ENCODE measurements at places on chromosomes 5 and 9. TPM values are rescaled to one million over a fixed set of nuclear protein-coding genes. Genes with fewer than 3 reads are reported as not detected.

GRCh38 chr9:127785023-127785932 lies 556 bp upstream of the CDK9 start:
- peak; percentile 60 for DNase-seq

DNA sequence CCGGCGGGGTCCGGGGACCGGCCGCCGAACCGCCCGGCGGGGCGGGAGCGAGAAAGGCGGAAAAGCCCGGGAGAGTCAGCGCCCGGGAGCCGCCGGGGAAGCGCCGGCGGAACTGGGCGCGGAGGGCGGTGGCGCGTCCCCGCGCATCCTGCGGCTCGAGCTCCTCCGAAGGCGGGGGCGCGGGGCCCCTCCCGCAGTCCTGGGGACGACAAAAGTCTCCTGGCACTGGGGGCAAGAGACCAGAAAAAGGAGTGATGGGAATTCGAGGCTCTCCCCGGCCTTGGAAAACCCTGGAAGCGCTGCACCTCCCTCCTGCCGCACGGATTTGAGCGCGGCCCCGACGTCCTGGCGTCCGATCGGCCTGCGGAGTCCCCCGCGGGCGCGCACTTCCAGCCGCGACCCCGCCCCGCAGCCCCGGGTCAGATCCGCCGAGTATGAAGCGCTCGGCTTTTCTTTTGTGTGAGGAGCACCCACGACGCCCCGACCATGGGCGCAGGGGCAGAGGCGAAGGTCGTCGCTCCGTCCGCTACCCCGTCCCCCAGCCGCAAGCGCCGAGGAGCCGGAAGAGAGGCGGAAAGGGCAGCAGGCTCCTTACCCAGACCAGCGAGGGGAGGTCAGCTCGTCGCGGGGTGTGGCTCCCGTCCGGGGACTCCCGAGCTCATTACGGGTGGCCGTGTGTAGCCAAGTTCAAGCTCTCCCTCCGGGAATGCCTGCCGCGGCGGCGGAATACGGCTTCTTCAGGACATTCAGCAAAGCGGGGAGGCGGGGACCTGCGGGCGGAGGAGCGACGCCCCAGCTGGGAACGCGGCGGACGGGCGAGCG lies at the start of gene EPB41L4A:
Gene EPB41L4A (minus strand): TSS at position 114 of the 822 bp plus-strand sequence. CDS start 238 bp downstream, outside the sequence.
- DNase-seq = peak; percentile 40

GRCh38 chr5:149550594-149551226 lies 529 bp downstream of the CSNK1A1 start:
- DNase-seq = no peak

GRCh38 chr5:179542170-179542569 lies 8.2 kb upstream of the RUFY1 start:
- no peak for DNase-seq

DNA sequence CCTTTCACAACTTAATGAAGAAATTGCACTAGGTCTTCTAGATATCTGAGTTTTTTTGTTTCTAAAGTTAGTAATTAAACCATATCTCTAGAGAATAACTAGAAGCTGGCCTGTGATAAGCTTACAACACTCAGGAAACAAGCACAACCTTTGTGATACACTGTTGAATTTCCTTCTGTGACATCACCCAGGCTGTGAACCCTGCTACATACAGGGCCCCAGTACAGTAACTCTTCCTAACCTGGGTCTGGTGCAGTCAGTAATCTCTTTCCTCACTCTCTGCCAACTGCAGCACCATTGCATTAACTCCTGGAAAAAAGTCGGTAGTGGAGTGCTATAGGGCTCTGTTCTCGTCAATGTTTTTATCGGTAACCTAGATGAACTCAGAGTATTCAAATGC lies 10.6 kb upstream of the IGFBPL1 start:
- DNase-seq = no peak

GRCh38 chr9:21324047-21324446 lies 11.2 kb downstream of the KLHL9 start:
- no peak for DNase-seq

DNA sequence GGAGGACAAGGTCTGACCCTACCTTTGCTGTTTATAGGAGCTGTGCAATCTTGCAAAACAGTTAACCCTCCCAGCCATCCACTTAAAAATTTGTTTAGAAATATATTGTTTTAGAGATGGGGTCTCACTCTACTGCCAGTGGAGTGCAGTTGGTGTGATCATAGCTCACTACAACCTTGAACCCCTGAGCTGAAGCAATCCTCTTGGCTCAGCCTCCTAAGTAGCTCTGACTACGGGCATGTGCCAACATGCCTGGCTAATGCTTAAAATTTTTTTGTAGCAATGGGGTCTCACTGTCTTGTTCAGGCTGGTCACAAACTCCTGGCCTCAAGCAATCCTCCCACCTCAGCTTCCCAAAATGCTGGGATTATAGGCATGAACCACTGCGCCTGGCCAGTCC lies 120.2 kb upstream of the PJA2 start:
- DNase-seq = no peak

GRCh38 chr5:76861612-76862011 lies 11.8 kb downstream of the S100Z start:
- DNase-seq = no peak

DNA sequence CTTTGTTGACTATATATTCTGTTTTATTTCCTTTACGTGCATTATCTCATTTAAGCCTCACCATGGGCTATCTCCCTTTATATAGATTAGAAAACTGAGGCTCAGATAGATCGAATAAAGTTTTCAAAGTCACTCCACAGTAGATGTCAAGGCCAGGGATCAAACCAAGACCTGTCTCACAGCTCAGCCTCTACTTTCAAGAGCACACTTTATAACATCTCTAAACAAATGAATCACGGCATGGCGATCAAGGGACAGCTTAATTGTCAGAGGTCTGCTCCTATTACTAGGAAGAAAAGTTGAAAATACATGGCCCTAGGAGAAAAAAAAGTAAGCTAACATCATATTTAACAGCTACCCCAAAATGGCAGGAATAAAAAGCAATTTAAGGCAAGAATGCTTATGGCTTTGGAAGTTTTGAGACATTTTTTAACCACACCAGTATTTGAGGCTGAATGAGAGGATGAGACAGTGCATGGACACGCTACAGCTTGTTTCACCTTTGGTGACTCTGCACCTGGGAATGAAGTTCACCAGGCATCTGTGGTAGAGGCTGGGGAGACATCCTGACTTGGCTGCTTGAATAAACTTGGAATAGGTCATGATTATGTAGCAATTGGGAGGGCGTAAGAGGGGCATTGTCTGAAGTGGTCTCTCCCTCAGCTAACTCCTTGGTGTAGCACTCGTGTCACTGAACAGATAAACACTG lies 486.8 kb upstream of the WWC1 start:
- no peak for DNase-seq

- DNase-seq = no peak
Measured at GRCh38 chr9:34380511-34381315, 4.0 kb upstream of the MYORG start.

The CARTPT gene
- not detected for total RNA-seq

The DMRT3 gene
- total RNA-seq = not detected

The FAM221B gene
- total RNA-seq = not detected

The IRGM gene
- not detected for total RNA-seq

The LVRN gene
- total RNA-seq = not detected

Data from H4 (cell line).